RPMI7951 (cell line): ENCODE measurements at places on chromosomes 3 and 15. TPM values are rescaled to one million over a fixed set of nuclear protein-coding genes. Genes with fewer than 3 reads are reported as not detected.

DNA sequence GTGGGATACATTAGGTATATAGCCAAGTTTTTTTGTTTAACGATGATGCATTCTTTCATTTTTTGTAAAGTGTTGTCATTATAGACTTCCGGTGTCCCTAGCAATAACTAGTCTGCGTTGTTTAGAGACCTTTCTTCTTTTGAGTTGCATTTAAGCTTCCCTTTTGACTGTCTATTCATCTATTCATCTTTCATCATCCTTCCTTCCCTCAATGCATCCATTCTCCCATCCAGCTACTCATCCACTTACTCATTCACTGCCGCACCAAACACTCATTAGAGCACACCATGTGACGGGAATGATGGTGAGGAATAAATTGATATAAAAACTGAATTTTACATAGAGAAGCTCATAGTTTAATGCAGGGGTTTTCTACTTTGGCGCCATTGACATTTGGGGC is 32.9 kb downstream of the OR4F15 start:
- DNase-seq, result peak; percentile 42

DUOXA2 gene
- not detected in 2 replicates for total RNA-seq

- DNase-seq, result no peak
Observed at GRCh38 chr3:181541414-181541813, 170.3 kb upstream of the SOX2 start.

MESP2 gene
- 1.8 and 2.6 TPM in 2 replicates for total RNA-seq

ERC2 gene
- 0.10 and 0.24 TPM in 2 replicates for total RNA-seq

ERICH6 gene
- total RNA-seq, result not detected in 2 replicates

ZMYND10 gene
- total RNA-seq, result 2.9 and 5.2 TPM in 2 replicates

DNA sequence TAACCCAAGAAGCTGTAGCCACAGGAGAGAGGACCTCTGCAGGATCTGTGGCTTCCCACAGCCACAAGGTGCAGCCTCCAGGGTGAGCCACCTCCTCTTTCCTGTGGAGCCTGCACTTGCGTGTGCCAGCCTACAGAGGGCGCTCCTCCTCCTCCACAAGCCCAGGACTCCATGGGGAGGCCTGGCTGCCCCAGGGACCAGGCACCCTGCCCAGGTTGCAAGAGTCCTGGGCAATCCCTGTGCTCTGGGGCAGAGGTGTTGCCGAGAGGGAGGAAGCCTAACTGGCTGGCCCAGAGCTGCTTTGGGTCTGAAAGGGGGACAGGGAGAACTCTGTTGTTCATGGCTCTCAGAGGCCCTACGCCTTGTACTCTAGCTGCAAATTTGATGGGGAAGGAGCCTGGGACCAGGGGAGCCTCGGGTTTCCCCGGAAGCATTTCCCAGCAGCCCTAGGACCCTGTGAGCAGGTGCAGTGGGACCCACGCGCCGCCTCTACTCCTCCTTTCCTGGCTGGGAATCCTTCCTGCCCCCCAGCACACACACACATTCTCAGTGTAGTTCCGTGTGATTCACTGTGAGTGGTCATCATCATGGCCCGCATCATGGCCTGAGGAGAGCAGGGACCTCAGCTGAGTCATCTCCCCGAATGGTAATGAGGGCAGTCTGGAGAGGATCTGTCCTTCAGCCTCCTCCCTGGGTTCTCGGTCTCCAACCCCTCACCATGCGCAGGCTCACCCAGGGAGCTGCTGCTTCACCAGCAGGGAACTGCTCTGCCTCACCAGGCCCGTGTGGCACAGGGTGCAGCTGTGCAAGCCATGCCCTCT is 24.3 kb downstream of the TBC1D21 start:
- peak; percentile 97 for DNase-seq

KBTBD13 gene
- total RNA-seq, result not detected in 2 replicates

- peak; percentile 66 for DNase-seq
Observed at GRCh38 chr3:188037195-188037718, 116.7 kb upstream of the LPP start.

DNA sequence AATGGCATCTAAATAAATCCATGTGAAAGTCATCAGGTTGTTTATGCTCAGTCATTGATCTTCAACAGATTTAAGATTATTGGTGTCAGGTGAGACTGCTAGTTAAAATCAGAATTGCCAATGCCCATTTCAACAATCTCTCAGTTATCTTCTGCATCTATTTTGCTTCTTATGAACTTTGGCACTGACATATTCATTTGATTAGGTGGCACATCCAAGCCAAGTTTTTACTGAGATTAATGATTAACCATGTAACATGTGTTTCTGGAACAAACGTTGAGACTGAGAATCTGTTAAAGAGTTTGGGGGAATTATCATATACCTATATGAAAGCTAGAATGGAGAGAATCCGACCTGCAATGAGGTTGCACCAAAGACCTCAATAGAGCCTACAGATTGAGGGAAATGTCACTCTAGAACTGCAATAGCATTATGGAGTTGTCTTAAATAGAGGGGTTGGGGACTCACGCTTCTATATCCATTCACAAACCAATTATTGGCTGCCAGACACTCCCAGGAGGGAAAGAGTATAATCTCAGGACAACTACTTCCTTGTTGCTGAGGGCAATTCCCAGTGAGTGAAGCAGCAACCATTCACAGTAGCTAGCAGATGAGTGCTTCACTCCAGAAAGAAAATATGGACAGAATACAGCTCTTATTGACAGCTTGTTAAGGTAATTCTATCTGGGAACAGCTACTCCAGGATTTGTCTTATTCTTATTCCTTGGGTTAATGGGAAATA is 891.3 kb downstream of the SQOR start:
- DNase-seq, result no peak

GRCh38 chr3:89373434-89373833 is 266.0 kb downstream of the EPHA3 start:
- DNase-seq, result no peak

PLSCR4 gene
- 3.8 and 7.3 TPM in 2 replicates for total RNA-seq

DNA sequence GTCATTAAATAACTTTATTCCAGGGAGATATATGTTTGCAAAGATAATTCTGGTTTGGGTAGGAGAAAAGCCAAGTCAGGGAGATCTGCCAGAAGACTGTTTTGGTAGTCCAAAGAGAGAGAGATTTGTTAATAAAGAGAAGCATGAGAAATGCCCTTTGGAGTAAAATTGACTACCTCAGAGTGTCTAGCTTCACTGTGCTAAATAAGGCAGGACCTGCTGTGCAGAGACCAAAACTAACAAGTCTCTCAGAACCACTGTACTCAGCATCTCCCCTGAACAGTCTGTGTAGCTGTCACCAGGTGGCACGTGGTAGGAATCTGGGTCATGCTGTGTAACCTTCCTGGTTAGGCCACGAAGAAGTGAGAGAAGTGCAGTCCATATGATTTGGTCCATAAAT is 31.6 kb upstream of the SLC35G2 start:
- peak; percentile 39 for DNase-seq

RARB gene
- 37.4 and 48.5 TPM in 2 replicates for total RNA-seq

GRCh38 chr15:76982756-76983155 is 12.2 kb upstream of the PSTPIP1 start:
- no peak for DNase-seq

DNA sequence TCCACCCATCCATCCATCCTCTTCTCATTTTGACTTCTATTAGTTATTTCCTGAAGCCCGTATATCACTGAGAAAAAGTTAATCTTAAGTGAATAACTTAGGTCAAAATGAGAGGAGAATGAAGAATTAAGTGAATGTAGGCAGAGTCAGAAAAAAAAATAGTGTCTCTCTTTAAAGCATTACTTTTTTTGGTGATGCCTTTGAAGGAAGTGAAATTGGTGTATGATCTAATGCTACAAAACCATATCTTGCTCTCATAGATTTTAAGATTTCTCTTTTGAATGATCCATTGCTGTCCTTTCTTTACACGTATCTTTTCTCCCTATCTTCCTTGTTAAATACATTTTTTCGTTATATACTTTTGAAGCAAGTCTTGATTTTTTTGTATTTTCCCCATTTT is 23.4 kb downstream of the FNDC3B start:
- no peak for DNase-seq

DNA sequence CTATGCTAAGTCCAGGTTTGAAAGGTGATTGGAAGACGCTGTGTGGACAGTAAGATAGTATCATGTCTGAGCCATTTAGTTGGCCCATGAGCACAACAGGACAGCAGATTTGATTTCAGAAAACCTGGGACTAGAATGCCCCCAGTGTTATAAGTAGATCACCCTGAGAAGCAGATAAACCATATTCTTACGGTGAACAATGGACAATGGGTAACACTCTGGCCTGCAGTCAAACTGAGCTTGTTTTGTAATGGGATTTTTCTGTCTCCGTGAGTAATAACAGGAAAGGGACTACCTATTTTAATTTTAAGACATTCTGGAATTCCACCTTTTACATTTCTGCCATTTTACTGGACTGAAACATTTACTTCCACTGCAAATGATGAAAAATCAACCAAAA is 71.5 kb downstream of the LDHAL6B start:
- no peak for DNase-seq

DNA sequence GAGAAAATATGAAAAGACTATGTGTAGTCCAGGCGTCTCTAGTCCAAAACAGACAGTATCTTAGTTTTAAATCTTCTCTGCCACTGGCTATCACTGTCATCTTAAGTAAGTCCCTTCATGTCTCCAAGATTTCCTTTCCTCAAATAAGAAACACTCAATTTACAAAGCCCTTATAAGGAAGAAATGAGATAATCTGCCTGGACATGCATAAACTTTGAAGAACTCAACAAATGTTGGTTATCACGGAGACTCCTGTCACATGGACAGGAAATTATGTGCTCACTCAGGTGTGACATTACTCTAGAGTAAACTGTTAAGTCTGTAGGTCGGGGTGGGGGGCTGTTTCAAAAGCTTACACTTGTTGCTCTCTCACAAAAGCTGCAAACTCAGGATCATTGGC is 91.9 kb downstream of the IMPG2 start:
- DNase-seq, result no peak

DNA sequence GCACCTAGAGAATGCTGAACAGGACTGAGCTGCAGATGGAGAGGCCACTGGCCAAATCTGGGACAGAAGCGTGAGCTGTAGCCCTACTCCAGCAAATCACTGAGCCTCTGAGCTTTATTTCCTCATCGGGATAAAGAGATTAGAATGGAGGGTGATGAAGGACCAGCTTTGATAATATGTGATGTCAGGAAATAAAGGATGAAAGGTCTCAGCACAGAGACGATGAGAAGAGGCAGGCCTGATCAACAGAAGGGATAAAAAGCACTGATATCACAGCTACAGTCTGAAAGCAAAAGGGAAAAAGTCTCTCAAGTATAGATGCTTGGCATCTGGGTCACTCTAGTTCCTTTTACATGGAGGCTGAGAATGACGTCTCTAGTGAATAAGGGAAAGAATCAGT is 70.0 kb downstream of the DHX30 start:
- no peak for DNase-seq

GAP43 gene
- total RNA-seq, result 0.12 and 0.29 TPM in 2 replicates

DNA sequence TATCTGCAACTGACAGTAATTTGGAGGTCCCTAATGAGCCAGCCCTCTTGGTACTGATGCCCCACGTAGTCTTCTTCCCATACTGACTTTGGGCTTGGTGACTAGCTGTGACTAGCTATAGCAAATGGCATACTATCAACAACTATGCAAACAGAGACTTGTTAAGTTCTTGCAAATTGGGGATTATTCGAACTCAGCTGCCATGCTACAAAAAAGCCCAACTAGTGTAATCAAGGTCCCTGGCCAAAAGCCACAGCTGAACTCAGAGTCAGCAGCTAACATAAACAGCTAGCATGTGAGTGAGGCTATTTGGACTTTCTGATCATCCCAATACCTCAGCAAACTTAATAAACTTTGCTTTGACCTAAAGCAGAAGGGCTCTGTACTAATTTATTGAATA is 121.2 kb upstream of the PLXND1 start:
- no peak for DNase-seq

PYGO1 gene
- total RNA-seq, result 9.7 and 11.3 TPM in 2 replicates

NR2C2 gene
- total RNA-seq, result 23.7 and 30.4 TPM in 2 replicates

RPL32 gene
- total RNA-seq, result 1,815 and 2,401 TPM in 2 replicates

- no peak for DNase-seq
Observed at GRCh38 chr3:72494626-72495025, 353.6 kb downstream of the SHQ1 start.

- DNase-seq, result no peak
Observed at GRCh38 chr15:59591356-59591755, 20.2 kb upstream of the GCNT3 start.

OXTR gene
- 6.4 and 7.2 TPM in 2 replicates for total RNA-seq

GRCh38 chr3:101791778-101792177 is 12.8 kb downstream of the NXPE3 start:
- no peak for DNase-seq

GRCh38 chr15:79065706-79066376 is 24.7 kb downstream of the RASGRF1 start:
- DNase-seq, result no peak

- DNase-seq, result no peak
Observed at GRCh38 chr3:55441499-55441898, 45.6 kb downstream of the WNT5A start.

GUCA1C gene
- not detected in 2 replicates for total RNA-seq

GRCh38 chr15:90482124-90483011 is 47.4 kb upstream of the CRTC3 start:
- peak; percentile 49 for DNase-seq

DNA sequence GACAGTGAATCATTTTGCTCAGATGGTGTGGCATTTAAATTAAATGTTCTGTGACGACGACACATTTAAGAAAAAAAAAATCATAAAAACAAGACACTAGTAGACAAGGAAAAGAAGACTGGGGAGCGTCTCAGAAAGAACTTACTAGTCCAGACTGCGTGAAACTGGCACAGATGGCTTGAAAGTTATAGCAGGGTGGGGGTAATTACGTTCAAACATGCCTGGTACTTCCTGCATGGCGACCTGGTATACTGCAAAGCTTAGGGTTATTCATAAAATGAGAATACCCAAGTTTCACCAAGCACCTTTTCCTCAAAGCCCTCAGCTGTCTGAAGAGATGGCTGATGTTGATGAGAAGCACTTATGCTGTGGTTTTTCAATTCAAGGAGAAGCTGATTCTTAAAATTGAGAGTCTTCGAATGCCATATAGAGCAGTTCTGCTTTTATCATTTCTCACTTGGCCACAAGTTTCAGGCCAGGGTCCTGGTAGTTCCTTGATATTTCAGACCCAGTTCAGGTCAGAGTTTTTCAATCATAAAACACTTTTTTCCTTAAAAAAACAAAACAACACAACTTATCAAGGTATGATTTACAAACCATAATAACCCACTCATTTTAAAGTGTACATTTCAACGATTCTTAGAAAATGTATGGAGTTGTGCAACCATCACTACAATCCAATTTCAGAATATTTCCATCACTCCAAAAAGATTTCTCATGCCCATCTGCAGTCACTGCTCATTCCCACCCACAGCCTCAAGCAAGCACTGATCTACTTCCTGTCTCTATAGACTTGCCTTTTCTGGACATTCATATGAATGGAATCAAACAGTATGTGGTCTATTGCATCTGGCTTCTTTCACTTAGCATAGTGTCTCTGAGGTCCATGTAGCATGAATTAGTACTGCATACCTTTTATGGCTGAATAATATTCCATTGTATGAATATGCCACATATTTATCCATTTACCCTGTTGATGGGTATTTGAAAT is 24.7 kb downstream of the PCOLCE2 start:
- peak; percentile 43 for DNase-seq

SLC22A13 gene
- total RNA-seq, result 0.29 TPM in 1 of 2 replicates, not detected in the other

C3orf20 gene
- not detected in 2 replicates for total RNA-seq

GOLGA8G gene
- total RNA-seq, result not detected in 2 replicates
